SK-N-SH treated with all-trans-retinoic acid at 6 μM for 48 hours (cell line): ENCODE measurements at places on chromosomes 5 and 9.

- ATAC-seq = no peak
Measured at GRCh38 chr5:107263387-107264018, 407.2 kb downstream of the EFNA5 start.

DNA sequence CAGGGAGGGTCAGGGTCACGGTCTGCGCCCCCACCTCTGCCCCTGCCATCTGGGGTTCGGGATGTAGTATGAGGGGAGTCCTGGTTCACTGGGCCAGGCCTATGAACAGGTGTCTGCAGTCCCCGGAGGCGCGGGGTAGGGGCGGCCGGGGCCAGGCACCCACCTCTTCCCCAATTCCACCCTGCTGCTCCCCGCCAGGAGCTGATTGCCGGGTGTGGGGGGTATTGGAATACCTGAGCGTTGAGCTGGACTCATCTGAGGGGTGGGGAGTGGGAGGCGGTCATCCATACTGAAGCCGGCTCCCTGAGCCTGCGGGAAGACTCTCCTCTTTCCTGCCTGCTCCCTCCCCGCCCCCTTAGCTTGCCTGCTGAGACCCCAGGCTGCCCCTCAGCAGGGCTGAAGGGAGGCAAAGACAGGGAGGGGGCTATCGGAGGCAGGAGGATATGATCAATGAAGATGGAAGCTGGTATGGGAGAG is 679 bp downstream of the SLC6A7 start:
- no peak for ATAC-seq

DNA sequence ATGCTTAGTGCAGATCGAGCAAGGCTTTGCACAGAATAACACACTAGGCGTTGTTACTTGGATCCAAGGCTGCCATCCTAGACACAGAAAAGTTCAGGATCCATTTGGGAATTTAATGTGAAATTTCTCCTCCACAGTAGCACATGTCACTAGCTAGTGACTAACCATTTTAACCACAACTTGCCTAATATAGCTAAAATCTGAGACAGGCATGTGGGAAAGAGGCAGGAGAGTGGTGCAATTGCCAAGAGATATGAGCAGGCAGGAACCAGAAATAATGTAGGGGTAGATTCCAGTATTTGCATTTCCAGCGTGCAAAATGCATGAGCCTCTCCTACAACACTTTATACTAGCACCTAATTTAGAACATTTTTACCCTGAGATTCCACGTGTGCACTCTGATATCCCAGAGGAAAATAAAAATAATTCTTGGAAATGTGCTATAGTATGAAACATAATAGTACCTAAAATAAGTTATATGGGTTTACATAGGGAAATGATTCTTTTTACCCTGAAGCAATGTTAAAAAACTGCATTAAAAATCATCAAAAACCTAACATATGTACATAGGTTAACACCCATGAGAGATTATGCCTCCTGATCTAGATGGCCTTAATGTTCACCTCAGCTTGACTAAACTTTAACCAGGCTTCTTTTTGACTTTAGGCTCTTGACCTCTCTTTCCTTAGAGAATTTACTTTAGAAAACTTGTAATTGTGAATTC is 1230.6 kb upstream of the NUDT12 start:
- ATAC-seq = no peak

DNA sequence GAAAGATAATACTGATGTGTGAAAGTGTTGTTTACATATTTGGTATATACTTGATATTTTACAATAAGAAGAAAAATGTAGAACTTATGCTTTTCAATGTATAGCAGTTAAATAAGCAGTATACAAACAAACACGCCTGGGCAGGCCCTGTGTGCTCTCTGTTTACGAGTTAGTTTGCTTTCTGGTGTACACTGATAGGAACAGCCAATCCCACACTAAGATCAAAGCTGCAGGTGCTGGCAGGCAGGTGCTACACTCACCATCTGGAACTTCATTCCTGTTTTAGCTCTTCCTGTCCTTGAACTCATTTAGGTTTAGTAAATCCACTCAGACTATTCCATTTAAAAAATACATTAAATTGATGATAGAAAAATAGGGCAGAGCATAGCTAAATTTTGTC is 614.7 kb upstream of the ST8SIA4 start:
- ATAC-seq = no peak

- ATAC-seq = no peak
Measured at GRCh38 chr5:149684371-149684770, 45.7 kb upstream of the PPARGC1B start.

- ATAC-seq = no peak
Measured at GRCh38 chr9:129894120-129894823, 59.0 kb downstream of the USP20 start.

DNA sequence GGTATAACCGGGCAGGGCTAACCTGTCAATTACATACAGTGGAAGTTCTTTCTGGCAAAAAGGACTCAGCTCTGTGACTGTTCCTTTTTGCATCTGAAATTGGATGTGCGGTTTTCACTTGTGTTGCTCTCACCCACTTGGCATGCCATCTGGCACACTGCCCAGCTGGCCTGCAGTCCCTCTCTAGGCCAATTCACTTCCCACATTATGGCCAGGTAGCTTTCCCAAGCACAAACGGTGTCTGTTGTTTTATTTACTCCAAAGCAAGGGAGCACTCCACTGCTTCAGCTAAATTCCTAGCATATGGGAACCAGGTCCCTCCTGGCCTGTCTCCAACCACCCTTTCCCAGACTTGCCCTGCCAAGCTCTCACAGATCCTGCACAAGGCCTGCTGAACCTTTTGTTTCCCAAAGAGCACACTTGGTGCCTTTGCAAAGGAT is 132.5 kb downstream of the SEMA6A start:
- ATAC-seq = peak; percentile 96

DNA sequence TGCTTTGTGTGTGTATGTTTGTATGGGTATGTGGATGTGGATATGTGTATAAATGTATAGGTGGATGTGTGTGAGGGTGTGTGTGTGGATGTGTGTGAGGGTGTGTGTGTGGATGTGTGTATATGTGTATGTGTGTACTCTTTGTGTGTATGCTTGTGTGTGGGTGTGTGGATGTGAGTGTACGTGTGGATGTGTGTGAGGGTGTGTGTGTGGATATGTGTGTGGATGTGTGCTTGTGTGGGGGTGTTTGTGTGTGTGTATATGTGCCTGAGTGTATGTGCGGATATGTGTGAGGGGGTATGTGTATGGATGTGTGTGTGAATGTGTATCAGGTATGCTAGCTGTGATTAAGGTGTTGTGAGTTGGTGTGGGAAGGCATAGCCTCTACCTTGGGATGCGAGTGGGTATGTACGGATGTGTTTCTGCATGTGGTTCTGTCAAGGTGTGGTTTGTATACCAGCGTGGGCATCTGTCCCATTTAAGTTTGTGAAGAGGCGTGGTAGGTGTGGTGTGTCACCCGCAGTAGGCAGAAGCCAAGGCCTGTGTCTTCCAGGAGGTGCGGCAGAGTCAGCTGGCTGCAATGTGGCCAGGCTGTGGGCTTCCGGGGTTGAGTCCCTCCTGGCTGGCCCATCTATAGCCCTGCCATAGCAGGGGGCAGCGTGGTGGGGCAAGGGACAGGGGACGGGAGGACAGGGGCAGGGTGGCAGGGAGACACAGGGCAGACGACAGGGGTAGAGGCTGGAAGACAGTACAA is 155.8 kb downstream of the DAB2IP start:
- no peak for ATAC-seq

- no peak for ATAC-seq
Measured at GRCh38 chr9:135835131-135835530, 72.2 kb downstream of the CAMSAP1 start.

GRCh38 chr9:82410866-82411265 is 422.3 kb downstream of the SPATA31D1 start:
- ATAC-seq = no peak

DNA sequence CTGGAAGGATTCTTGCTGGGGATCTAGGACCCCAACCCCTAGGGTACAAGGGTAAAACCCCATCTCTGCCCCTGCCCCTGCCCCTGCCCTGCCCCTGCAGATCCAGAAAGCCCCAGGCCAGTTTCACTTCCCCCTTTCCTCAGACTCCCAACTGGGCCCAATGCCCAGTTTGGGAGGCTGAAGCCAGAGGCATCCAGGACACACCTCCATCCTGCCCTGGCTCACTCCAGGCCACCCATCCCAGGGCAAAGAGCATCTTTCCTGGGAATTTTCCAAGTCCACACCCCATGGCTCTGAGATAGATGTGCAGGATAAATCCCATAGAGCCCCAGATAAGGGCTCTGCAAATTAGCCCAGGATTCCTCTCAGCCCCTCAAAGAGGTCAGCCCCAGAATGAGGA is 17.4 kb downstream of the CNTFR start:
- peak; percentile 31; the same call in 2 of the 3 replicates for ATAC-seq

- peak; percentile 67 for ATAC-seq
Measured at GRCh38 chr9:116450378-116451139, 236.5 kb upstream of the TRIM32 start.
